ENCODE measurements at places on chromosomes 1 and 21.

- no peak for DNase-seq
Measured at GRCh38 chr1:13664451-13664850, 35.5 kb upstream of the PRDM2 start.

- peak; percentile 73 for DNase-seq
Measured at GRCh38 chr1:8985915-8986813, 40.1 kb downstream of the SLC2A7 start.

DNA sequence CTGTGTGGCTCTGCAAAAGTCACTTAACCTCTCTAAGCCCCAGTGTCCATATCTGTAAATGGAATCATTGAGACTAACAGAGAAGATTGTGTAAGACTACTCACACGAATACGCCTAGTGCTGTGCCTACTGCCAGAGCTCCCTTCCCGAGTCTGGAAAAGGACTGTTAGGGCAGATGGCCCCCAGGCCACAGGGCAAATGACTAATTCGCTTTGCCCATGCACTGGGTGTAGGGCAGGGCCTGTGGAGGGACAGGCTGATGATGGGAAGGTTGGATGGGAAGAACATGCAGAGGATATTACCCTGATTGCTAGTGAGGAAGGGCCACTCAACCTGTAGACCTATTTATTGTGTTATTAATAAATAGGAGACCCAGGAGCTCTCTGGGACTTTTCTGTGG, 4.2 kb upstream of the GPR61 start:
- no peak for DNase-seq

- no peak for DNase-seq
Measured at GRCh38 chr1:181083842-181084605, 4.5 kb upstream of the IER5 start.

GRCh38 chr1:109091078-109091838, 694 bp downstream of the TMEM167B start:
- no peak for DNase-seq

DNA sequence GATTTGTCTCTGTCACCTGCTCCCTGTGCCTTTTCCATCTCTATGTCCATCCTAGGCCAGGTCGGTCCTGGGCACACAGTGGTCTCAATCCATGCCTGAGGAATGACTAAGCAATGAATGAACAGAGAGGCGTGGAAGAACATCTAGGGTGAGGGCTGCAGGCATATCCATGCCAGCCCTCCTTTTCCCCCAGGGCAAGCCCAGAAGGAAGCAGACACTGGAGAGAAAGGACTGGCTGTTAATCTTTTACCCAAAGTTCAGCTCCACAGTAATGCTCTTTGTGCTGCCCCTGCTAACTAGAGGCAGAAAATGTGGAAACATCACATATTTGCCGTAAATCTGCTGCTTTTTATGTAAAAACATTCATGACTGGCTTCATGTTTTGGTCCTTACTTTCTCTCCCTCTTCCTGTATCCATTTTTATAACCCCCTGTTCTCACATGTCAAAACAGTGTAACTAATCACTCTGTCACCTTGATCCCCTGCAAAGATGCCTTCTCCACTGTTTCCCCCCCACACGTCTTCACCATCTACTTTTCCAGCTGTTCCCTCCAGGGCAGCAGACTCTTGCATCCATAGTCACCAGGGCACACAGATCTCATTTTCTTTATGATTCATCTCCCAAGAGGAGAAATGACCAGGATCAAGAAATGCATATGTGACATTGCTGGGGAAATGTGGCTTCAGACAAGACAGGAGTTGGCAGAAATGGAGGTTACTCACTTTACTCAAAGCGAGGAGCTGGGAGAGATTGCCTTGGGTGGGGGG, 166.4 kb upstream of the PROX1 start:
- DNase-seq: no peak

DNA sequence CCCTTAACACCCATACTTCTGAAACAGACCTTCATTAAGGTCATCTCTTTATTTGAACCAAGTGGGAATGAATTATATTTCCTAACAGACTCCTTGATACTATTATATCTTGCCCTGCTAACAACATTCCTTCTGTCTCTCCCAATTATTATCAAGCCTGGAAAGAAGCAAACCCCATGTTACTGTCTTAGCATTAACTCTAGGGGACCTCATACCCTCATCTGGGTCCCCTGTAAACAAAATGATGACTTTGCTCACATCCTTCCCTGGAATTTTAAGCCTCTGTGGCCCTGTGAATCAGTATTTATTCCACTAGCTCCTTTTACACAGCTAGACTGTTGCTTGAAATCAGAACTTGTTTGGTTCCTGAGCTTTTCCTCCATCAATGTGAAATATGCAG, 38.3 kb upstream of the BCL10 start:
- no peak for DNase-seq
